ENCODE measurements at places on chromosomes 4 and X.

- no peak for DNase-seq
Observed at GRCh38 chr4:54104907-54105306, 4.9 kb downstream of the GSX2 start.

- DNase-seq = no peak
Observed at GRCh38 chr4:165077034-165077578, 23.4 kb downstream of the TRIM75 start.

- no peak for DNase-seq
Observed at GRCh38 chrX:24201216-24201615, 51.7 kb downstream of the ZFX start.

GRCh38 chr4:19838858-19839257, 412.8 kb upstream of the SLIT2 start:
- no peak for DNase-seq

DNA sequence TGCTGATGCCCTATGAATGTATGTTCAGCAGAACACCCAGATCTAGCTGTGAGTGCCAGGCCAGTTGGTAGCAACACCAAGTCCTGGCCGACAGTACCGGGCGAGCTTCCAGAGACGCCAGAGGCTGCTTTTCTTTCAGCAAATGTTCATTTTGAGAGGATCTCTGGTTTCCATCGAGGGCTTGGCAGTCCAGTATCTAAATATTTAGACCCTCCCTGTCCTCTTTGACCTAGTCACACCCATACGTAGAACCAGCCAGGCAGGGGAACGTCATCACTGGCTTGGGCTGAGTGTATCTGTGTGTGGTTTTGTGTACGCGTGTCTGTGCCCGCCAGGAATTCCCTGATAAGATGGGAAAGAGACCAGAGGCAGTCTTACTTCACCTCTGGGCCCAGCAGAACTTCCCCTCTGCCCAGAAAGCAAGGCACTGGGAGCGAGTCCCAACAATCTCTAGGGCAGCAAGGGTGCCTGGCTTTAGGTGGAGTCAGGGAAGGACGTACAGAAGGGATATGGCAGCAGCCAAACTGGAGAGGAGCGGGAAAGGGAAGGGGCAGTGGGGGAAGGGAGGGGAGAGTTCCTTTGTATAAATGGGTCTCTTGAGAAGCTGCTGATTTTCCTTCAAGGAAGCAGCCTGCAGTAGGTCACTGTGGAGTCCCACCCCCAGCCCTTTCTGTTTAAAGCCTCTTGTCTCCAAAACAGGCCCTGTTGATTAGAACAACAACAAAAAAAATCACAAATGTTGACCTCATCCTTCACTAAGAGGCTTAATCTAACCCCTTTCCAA, 15.0 kb upstream of the ELF4 start:
- DNase-seq = no peak

DNA sequence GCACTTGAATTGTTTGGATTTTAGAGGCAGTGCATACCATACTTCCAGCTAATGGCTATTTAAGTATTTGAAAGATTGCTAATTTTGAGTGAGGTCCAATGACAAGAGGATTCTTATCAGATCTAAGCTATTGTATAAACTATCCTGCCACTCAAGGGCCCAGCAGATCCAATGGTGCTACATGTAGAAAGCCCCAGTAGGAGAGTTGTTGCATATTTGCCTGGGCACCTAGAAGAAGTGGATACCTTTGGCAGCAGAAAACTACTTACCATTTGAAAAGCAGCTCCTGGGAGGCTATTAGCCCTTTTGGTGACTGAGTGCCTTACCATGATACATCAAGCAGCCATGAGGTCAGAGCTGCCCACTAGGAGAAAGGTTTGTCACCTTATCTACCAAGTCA, 447.3 kb downstream of the C4orf33 start:
- no peak for DNase-seq
